ENCODE measurements at places on chromosomes 7 and 10.

DNA sequence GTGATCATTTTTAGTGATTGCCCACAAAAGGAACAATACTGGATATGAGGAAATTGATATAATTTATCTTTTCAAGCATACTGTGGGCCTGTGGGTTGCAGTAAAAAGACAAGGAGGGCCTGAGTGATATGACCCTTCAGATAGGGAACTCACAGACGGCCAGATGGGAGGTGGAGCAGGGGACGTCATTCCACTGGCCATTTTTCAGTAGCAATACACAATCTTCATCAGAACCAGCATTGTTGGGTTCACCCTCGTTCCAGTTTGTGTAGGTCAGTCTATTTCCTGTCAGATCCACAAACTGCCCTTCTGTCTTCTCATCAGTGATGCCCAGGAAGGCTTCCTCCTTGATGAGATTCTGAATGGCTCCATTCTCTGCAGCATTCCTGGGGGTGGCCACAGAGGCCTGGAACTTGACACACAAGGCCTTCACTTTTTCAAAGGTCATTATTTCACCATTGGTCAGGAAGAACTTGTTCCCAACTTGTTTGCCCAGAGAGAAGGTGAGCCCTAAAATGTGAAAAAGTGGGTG is 4.5 kb downstream of the MBL2 start:
- DNase-seq: no peak

GRCh38 chr10:100357059-100357858 is 10.2 kb downstream of the SCD start:
- DNase-seq: no peak

- no peak for DNase-seq
Observed at GRCh38 chr10:74079936-74080590, 70.6 kb downstream of the AP3M1 start.

DNA sequence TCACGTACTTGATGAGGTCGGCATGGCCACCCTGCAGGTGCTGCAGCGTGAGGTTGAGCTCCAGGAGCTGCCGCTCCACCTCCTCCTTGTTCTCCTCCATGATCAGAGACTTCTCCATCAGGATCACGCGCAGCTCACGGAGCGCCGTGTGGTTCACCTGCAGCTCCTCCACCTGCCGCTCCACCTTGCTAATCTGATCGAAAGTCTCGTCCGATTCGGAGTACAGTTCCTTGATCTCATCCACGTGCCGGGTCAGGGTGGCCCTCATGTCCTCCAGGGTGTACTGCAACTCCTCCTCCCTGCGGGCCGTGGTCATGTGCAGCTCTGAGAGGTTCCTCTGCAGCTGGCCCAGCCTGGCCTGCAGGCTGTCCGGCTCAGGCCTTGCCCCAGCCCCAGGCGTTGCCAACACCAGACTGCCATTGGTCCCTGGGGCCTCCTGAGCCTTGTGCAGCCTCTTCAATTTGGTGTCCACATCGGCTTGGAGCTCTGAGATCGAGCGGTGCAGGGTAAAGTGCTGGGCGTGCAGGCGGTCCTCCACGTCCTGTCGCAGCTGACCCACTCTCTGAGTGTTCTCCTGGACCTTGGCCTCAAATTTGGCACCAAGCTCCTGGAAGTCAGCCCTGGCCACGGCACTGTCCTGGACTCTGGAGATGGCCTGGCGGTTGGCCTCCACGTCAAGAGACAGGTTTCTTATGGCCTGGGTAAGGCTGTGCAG is 13.9 kb downstream of the MMRN2 start:
- DNase-seq: no peak
